ENCODE measurements at places on chromosomes 6 and 20. TPM values are rescaled to one million over a fixed set of nuclear protein-coding genes. Genes with fewer than 3 reads are reported as not detected.
A peak's percentile ranks its signal among the peaks of the same experiment; 100 is the strongest.

The TINAG gene
- total RNA-seq = not detected

The MSH5 gene
- 9.1 TPM for total RNA-seq

- H3K27ac ChIP-seq = peak overlapping the region; percentile 74
- no peaks in the 10 kb centered on the region for H3K27me3 ChIP-seq
- no peaks in the 10 kb centered on the region for H3K36me3 ChIP-seq
- peak; percentile 84 for DNase-seq
Observed at GRCh38 chr6:32255199-32256153, 31.6 kb upstream of the NOTCH4 start.

GRCh38 chr6:104969108-104969507 is 12.2 kb downstream of the LIN28B start:
- H3K27me3 ChIP-seq = no peaks in the 10 kb centered on the region
- H3K4me1 ChIP-seq = no peaks in the 10 kb centered on the region
- no peak for DNase-seq
- H3K4me3 ChIP-seq = no peak overlapping the region

The MATN4 gene
- not detected for total RNA-seq

Data from ovary (tissue), 10 donors.